ENCODE measurements at places on chromosomes 6 and 20.

GRCh38 chr6:141877275-141877983, 255.3 kb upstream of the GJE1 start:
- no peak for DNase-seq

DNA sequence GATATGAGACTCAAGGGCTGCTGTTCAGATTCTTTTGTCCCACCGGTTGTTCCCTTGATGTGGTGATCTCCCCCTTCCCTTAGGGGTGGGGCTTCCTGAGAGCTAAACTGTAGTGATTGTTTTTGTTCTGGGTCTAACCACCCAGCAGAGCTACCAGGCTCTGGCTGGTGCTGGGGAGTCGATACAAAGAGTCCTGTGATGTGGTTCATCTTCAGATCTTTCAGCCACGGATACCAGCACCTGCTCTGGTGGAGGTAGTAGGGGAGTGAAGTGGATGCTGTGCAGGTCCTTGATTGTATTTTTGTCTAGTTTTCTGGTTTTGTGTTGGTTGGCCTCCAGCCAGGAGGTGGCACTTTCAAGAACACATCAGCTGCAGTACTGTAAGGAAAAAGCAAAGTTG, 801.6 kb downstream of the EPHA7 start:
- no peak for DNase-seq

DNA sequence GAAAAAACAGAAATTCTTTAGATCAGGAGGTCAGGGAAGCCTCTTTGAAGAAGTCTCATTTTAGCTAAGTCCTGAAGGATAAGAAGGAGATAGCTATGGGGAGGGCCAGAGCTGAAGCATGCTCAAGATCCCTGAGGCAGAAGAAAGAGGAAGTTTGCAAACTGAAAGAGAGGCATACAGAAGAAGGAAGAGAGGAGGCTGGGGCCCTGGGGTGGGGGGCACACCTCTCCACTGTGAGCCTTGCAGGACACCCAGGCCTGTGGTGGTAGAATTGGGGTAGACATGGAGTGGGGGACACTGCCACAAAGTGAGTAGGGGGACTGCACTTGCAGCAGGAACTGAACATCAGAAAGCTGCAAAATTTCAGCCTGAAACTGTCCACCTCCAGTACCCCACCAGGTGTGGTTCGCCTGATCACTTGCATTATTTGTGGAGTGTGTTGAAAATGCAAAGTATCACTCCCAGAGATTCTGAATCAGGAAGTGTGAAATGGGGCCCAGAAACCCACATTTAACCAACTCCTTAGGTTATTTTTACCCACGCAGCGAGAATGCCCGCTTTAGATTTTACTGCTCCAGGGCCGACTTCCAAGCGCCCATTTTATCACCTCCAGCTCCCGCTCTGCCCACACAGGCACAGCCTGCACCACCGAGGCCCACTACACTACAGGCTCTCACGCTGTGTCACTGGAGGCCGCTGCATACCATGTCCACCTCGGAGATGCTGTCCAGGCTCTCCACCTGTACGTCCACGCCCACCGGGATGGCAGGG, 44.0 kb downstream of the GABRR2 start:
- no peak for DNase-seq

- no peak for DNase-seq
These were observed 11.1 kb upstream of the LCA5 start for GRCh38 chr6:79548304-79548703.

DNA sequence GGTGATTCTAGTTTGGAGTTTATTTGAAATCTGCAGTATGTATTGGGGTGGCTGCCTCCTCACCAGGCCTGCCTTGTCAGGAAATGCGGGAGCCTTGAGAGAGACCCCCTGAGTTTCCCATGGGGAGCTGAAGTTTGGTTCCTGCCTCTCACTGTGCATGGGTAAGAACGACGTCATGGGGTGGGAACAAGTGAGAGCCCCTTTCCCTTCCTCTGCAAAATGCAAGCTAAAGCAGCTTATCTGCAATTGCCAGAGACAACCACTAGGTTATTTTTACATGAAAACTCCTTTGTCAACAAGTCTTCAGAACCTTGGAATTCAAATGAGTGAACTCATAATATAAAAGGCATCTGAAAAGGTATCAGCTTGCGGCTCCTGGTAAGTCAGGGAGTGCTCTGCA, 58.4 kb downstream of the TMEM170B start:
- DNase-seq = no peak

GRCh38 chr20:56780266-56780665, 151.2 kb downstream of the TFAP2C start:
- no peak for DNase-seq

GRCh38 chr20:57473246-57474048, 51.5 kb downstream of the CTCFL start:
- no peak for DNase-seq
